HCT116 (cell line): ENCODE measurements at places on chromosomes 2 and 18.

GRCh38 chr2:159362816-159363251 is 76.3 kb upstream of the WDSUB1 start:
- no peak for DNase-seq

GRCh38 chr2:10978090-10978670 is 66.4 kb downstream of the KCNF1 start:
- DNase-seq: no peak

GRCh38 chr2:3805201-3805939 is 102.0 kb downstream of the DCDC2C start:
- peak; percentile 23 for DNase-seq

- no peak for DNase-seq
Measured at GRCh38 chr18:49814147-49814499, 790 bp upstream of the ACAA2 start.

- no peak for DNase-seq
Measured at GRCh38 chr2:20818820-20819219, 4.1 kb downstream of the LDAH start.

GRCh38 chr2:237081596-237081995 is 4.1 kb upstream of the COPS8 start:
- no peak for DNase-seq

DNA sequence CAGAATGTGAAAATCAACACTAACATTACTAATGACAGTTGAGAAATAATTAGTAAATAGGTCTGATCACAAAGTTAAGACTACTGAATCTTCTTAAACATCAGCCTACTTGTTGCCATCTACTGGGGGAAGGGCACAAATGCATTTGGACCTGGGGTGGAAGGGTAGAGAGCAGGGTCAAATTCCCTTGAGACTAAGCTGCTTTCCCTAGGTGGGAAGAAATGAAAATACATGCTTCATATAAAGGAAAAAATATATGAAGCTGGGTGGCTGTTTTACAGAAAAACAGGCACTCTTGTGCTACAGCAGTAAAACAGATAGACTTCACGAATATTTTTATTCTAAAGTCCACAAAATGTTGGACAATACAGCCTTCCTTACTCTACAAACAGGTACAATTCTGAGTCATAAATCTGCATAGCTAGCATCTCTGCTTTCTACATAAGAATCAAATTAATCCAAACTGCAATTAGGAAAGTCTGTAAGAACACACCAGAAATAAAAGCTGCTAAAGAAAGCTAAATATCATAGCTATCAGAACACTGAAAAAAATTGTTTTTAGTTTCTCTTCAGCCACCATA is 10.9 kb downstream of the TRIP12 start:
- no peak for DNase-seq

GRCh38 chr2:118973542-118973951 is 31.6 kb downstream of the MARCO start:
- DNase-seq: no peak

DNA sequence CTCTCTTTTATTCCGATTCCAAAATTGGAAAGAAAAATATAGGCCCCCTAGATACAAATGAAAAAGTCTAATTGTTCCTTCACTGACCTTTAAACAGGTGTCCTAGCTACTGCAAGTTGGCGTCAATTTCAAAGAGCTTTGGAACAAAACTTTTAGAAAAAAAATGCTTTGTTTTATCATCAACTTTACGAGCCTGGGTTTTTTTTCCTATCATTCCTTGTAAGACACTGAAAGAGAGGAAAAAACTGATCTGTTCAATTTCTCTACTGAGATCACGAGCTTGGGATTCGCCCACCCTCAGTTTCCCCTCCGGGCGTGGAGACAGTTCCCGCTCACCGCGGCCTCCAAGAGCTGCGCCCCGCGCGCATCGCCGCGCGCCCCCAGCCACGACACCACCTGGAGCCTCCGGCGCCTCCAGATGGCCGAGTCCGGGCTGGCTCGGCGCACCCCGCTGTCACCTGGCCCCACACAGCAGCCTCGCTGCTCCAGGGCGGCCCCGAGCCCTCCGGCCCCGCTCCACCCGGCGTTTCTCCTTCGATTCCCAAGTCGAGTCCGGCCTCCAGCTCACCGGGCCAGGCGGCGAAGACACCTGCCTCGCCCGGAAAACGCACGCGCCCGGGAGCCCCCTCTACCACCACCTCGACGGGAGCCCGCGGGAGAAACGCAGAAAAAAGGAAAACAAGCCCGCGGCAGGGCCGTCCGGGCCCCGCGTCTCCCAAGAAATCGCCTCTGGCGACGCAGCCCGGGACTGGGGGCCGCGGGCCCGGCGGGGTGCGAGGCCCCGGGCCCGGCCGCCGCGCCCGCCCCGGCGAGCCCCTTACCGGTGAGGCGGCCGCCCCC is 656 bp downstream of the TBC1D8 start:
- no peak for DNase-seq
